ENCODE measurements at places on chromosomes 2 and 18.

- peak; percentile 75 for DNase-seq
Measured at GRCh38 chr2:190511104-190511503, 23.4 kb downstream of the NEMP2 start.

GRCh38 chr18:26307161-26307773 is 81.0 kb downstream of the TAF4B start:
- DNase-seq: peak; percentile 80

DNA sequence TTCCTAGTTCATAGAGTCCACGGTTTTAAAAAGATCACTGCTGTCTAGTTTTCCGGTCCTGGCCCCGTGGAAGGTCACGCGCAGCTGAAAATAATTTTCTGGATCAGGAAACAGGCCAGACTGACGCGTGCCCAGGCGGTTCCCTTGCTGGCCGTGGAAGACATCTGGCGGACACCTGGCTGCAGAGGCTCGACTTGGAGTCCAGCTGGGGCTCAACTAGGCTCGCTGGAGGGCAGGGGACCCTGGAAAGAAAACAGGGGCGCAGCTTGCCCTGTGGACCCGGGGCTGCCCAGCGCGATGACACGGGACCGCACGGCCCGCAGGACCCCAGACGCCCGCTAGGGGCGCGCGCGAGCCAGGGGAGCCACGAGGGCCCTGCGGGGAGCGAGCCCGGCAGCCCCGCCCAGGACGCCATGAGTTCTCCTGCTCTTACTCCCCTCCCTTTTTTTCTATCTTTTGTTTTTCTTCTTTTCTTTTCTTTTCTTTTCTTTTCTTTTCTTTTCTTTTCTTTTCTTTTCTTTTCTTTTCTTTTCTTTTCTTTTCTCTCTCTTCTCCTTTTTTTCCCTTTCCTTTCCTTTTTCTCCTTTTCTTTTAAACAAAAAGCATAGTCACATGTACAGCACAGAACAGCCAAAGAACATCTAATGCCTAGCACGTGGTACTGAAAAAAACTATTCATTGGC is 43.2 kb upstream of the UBE2F start:
- peak; percentile 59 for DNase-seq

- peak; percentile 100 for DNase-seq
Measured at GRCh38 chr2:42835577-42836371, 43.4 kb upstream of the HAAO start.

GRCh38 chr18:44626807-44627206 is 53.9 kb upstream of the SETBP1 start:
- no peak for DNase-seq

DNA sequence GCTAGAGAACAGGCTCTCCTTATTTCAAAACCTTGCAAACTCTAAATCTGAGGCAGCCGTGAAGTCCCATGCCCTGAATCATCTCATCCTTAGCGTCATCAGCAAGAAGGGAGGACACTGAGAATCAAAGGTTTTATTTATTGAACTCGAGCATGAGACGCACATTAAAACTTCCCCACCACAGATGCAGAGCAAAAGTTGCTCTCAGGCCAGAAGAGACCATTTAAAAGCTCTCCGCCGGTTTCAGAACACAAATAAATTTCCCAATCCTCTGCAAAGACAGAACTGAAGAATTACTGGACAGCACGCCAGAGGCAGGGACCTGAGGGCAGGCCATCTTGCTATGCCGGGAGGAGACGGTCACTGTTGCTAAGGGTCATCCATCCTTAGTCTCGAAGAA is 1.3 kb downstream of the AMMECR1L start:
- peak; percentile 69 for DNase-seq

DNA sequence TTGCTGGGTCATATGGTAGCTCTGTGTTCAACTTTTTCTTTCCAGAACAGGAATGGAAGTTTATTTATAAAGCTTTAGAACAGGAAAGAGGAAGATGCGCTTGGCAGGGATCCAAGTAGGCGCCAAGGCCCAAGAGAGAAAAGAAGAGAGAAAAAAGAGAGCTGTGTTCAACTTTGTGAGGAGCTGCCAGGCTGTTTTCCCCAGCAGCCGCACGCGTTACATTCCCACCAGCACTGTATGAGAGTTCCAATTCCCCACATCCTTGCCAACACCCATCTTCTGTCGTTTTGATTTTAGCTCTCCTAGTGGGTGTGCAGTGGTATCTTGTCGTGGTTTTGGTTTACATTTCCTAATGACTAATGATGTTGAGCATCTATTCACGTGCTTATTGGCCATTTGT is 51.4 kb downstream of the KCNF1 start:
- DNase-seq: no peak

- no peak for DNase-seq
Measured at GRCh38 chr2:75450068-75450467, 110.7 kb downstream of the EVA1A start.

- DNase-seq: no peak
Measured at GRCh38 chr2:189309331-189309730, 129.8 kb upstream of the COL5A2 start.

DNA sequence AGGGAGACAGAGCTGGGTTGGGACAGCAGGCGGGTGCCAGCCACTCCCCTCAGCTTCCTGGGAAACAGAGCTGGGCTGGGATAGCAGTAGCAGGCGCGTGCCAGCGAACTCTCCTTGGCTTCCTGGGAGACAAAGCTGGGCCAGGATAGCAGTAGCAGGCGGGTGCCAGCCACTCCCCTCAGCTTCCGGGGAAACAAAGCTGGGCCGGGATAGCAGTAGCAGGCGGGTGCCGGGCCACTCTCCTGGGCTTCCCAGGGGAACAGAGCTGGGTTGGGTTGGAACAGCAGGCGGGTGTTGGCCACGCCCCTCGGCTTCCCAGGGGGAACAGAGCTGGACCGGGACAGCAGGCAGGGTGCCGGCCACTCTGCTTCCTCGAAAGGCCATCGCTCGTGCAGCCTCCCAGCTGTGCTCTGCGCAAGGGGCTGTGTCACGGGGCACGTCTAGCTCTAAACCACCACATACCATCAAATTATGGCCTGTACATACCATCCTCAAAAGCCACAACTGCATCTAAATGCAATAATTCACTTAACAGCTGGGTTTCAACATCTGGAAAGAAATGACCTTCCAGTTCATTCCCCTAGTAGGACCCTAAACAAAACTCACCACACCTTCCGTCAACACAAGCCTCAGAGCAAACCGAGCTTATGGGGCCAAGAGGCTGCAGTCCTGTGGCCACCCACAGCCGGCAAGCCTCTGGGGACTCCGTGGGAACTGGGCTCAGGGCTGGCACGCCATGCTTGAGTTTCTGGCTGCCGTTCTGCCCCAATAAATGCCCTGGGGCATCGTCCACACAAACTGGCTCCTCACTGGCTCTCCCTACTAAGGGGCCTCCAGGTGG is 228.3 kb downstream of the TWIST2 start:
- no peak for DNase-seq

GRCh38 chr2:241304039-241304670 is 11.3 kb downstream of the HDLBP start:
- DNase-seq: no peak

DNA sequence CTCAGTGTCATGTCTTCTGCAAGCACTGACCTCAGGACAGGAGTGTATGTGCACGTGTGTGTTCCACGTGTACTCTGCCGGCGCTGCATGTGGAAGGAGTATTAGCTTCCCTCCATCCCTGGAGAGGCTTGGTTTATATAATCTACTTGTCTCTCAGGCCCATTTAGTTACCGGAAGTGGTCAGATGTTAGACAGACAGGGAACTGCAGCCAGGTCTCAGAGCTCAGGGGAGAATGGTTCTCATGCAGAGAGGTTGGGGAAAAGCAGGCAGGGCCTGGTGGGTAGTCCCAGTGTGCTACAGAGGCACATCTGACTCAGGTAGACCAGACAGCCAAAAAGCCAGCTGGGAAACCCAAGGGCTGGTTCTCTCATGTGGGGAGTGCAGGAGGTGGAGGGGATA is 167.9 kb downstream of the CTIF start:
- no peak for DNase-seq

DNA sequence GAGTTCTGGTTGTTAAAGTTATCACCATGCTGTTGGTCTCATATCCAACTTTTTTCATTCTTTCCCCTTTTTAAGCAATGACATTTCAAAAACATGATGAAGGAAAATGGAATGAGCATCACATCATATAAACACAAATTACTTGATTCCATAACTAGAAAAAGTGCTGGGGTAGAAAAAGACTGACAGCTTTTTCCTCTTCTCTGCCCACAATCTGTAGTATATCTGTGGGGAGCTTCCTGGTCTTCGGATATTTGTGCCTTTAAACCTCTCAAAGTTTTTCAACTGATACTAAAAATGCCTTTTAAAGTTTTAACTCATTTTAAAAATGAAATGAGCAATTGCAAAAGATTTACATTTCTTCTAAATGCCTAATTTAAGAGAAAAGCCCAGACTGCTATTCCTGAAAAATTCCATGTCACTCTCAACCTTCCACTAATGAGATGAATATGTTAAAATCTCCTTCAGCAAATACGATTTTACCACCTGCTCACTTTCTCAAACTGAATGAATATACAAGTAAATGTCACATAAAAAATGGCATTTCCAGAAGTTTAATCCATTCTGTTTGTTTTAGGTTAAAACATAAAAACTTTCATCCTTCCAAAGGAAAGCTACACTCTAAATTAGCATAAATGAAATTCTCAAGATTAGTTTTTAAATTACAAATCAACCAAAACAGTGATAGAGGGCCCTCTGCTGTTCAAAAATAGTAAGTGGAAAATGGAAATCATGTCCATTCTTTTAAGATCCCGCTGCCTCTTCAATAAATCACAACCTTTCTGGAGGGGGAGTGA is 2.1 kb downstream of the DNAH7 start:
- peak; percentile 60 for DNase-seq

GRCh38 chr2:24409700-24410556 is 49.6 kb upstream of the ITSN2 start:
- DNase-seq: peak; percentile 84

- DNase-seq: no peak
Measured at GRCh38 chr2:127618551-127619202, 27.3 kb upstream of the GPR17 start.

- DNase-seq: no peak
Measured at GRCh38 chr2:57759131-57759530, 287.5 kb upstream of the VRK2 start.

GRCh38 chr2:2926009-2926857 is 451.4 kb downstream of the EIPR1 start:
- no peak for DNase-seq

- DNase-seq: no peak
Measured at GRCh38 chr2:75709297-75709696, 1.4 kb downstream of the GCFC2 start.

GRCh38 chr2:160557903-160558302 is 64.3 kb upstream of the RBMS1 start:
- no peak for DNase-seq

GRCh38 chr2:9060819-9061218 is 57.3 kb upstream of the MBOAT2 start:
- DNase-seq: no peak

- DNase-seq: no peak
Measured at GRCh38 chr2:179139506-179139905, 89.6 kb upstream of the CCDC141 start.

GRCh38 chr2:133025004-133025403 is 355.0 kb upstream of the LYPD1 start:
- no peak for DNase-seq

DNA sequence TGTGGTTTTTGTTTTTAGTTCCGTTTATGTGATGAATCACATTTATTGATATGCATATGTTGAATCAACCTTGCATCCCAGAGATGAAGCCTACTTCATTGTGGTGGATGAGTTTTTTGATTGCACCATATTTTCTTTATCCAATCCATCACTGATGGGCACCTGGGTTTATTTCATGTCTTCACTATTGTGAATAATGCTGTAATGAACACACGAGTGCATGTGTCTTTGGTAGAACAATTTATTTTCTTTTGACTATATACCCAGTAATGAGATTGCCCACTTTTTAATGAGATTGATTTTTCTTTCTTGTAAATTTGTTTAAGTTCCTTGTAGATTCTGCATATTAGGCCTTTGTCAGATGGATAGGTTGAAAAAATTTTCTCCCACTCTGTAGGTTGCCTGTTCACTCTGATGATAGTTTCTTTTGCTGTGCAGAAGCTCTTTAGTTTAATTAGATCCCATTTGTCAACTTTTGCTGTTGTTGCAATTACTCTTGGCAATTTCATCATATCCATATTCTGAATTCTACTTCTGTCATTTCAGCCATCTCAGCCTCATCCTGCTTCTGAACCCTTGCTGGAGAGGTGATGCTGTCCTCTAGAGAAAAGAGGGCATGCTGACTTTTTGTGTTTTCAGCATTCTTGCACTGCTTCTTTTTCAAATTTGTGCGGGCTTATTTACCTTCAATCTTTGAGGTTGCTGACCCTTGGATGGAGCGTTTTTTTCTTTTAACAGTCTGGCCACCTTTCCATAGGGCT is 96.2 kb upstream of the CTAGE1 start:
- DNase-seq: no peak

GRCh38 chr2:19029655-19030054 is 328.8 kb downstream of the OSR1 start:
- DNase-seq: no peak

Data from fibroblast of pulmonary artery (primary cell).